ENCODE measurements at places on chromosomes 1 and 21.

DNA sequence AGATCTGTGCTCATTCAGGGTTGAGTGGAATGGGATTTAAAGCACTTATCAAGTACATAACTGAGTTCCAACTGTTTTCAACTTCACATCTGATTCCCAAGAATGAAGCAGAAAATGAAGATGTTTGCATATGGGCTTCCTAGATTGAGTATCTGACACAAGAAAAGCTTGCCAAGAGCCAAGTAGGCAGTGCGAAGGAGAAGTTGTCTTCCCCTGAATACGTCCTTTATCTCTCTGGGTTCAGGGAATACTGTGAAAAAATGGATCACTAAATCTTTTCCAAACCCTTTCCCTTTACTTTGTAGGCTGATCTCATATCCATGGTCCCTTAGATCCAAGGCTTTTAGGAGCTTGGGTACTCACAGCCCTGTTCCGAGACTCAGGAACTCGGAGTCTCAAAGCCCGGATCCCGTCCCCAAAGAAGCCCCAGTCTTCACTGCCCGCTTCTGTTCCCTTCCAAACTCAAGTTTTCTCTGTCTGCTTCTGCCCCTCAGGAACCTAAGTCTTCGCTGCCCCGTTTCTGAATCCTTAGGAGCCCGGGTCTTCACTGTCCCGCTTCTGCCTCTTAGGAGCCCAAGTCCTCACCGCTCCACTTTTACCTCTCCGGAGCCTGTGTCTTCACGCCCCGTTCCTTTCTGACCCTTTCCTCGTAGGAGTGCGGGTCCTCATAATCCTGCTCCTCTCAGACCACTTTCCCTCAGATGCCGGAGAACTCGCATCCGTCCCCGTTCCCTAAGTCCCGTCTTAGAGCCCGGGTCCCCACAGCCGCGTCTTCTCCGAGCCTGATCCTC, 616 bp downstream of the TAF12 start:
- peak; percentile 6 for DNase-seq

DNA sequence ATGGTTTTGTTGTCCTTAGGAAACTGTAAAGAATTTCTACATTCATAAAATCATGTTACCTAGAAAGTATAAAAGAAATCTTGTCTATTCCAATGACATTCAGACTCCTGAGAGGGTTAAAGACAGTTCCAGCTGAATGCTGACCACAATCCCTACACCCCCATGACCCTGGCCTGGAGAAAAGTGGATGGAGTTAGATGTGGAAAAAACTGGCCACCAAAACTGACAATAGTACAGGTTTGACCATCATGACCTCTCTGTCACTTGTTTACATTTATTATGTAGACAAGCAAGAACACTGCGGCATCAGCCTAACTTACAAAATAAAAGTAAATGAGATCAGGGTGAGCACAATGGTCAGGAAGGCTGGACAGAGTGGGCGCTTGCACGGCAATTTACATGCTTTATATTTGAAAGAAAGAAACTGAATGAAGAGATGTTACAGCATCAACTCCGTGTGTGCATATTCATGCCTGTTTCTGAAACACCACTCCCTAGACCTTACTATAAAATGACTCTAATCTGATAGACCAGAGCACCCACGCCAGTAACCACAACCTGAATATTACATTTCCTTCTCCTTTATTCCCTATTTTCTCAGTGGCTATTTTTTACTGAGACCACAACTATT, 116.0 kb downstream of the ESRRG start:
- DNase-seq = no peak

DNA sequence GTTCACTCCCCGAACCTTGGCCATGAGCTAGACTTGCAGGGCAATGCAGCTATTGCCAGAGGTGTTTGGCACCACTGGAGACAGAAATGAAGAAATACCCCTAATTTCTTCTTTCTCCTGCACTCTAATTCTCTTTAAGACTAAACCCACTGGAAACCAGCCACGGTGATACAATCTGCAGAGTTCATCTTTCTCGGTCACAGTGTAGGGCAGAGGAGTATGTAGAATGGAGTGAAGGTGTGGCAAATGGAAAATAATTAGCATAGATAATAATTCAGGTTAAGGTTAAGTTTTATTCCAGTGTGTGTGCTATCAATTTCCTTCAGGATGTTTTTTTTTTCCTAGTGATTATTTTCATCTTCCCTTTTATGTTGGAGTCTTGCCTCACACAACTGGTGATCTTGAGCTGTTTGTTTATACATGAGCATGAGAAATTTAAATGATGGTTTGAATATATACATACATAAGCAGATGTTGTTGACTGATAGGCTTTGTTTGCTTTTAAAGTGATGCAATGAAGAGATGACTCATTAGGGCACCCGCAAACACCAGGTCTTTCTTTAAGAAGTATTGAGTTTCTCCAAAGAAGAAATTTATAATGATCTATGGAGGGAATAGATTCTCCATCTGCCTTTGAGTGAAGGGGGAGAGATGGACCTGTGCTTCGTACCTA, 81.9 kb downstream of the SPATA17 start:
- no peak for DNase-seq

DNA sequence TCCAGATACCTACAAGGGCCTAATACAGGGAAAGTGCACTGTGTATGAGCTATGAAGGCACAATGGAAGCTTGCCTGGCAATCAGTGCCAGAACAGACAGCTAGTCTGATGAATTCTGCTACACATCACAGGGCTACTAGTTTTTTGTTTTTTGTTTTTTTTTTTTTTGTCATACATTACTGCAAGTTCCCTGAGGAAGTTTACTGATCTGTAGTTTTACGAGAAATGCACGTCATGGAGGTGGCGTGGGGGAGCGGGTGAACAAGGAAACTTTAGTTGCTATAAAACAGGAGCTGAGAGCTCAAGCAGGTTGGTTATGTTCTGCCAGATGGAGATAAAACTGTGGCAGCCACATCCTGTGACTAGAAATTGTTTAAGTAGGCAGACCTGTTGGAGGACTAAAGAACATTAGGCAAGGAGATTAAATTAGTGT, 17.7 kb downstream of the PTPRC start:
- peak; percentile 48 for DNase-seq

GRCh38 chr1:46522184-46522968, 29.1 kb downstream of the KNCN start:
- no peak for DNase-seq

- DNase-seq = no peak
Measured at GRCh38 chr1:107934578-107934977, 30.4 kb downstream of the VAV3 start.

DNA sequence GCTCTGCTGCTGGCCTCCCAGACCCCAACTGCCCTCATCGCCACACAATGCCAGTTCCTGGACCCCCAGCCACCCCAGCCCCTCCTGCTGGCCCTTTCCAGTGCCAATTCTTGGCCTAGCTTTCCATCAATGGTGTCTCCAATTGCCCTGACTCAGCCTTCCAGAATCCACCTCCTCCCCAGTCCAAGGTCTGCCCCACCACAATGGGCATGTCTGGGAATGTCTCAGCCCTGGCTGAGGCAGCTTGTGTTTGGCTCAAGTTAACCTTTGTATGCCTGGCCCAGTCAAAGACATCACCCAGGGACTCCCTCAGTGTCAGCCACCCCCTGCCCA, 16.4 kb downstream of the ALDH4A1 start:
- no peak for DNase-seq

DNA sequence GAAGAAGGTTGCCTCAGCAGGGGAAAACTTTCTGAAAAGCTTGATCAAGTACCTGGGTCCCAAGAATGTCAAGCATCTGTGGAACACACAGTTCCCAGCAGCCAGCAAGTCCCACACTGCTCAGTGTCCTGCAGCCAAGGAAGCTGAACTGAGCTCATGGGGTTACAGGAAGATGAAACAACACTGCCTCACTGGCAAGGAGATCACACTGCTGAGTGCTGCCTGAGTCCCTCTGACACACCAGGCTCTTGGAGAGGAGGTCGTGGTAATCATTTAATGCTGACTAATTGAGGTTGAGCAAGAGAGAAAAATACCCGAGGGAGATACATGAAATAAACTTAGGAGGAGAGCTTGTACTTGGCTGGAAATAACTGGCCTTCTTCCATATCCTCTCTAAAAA, 75.2 kb downstream of the MPZL1 start:
- no peak for DNase-seq

DNA sequence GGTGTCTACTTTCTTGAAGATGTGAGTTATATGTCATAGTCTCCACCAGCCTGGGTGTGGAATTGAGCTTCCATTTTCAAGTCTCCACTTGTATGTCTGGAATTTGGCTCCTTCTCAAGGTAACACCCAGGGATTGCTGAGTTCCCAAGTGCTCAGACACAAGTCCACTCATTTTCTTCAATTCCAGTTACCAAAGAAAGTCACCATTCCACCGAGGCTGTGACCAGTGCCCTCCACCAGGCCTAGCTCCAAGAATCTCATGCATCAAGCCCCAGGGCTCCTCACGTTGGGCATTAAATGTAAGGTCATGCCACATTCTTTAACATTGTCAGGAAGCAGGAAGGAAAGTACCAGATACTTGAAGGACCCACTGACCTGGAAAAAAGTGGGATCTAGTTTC, 2.4 kb upstream of the RAB4A start:
- no peak for DNase-seq

GRCh38 chr1:222892137-222892769, 77.4 kb downstream of the DISP1 start:
- no peak for DNase-seq

DNA sequence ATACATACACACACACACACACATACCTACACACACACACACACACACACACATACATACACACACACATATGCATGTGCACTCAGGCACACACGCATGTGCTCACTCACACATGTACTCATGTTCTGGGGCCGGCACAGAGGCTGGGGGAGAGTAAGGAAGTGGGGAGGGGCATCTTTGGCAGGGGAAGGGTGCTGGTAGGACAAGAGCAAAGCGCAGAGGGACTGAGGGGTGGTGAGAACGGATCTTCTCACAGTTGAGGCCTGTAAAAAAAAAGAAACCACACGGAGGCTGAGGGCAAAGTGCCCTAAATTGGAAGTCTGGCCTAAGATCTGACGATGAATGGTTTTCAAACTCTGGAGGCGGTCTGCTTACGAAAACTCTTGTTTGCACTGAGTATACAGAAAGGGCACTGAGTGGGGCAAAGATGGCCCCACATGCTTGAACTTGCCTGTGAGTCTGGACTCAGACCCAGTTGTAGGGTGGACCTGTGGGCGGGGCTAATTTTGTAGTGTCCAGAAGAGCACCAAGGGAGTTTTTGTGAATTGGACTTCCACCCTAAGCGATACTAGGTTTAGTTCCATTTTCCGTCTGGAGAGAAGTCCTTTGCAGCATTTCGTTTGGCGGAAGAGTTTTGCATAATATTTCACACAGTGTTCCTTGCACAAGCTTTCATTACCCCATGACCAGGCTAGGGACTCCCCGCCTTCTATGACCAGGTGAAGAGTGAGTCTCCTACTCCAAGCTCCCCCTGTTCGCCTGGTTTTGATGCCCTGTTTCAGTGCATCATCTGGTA, 79.3 kb upstream of the LYST start:
- no peak for DNase-seq

DNA sequence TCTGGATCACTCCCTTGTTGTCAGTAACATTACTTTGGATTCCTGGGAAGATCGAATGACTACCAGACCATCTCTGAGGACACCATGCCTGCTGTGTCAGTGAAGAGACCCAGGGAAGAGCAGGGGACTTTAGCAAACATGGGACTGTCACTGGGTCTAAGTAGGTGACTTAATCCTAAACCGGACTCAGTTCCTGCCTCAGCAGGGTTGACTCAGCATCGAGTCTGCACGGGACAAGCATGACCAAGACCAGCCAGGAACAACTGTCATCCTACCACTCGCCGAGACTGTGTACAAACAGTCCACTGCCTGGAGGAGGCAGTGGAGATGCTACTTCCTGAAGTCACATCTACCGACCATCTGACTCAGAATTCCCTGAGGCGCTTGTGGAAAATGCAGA, 53.2 kb upstream of the RAB4A start:
- no peak for DNase-seq

- DNase-seq = no peak
Measured at GRCh38 chr1:185438936-185439335, 121.9 kb upstream of the IVNS1ABP start.

GRCh38 chr1:31764312-31765040, at the start of gene ADGRB2:
Gene ADGRB2 (minus strand): TSS chr1:31764340. CDS start chr1:31757221, 7,119 bp downstream.
- no peak for DNase-seq

DNA sequence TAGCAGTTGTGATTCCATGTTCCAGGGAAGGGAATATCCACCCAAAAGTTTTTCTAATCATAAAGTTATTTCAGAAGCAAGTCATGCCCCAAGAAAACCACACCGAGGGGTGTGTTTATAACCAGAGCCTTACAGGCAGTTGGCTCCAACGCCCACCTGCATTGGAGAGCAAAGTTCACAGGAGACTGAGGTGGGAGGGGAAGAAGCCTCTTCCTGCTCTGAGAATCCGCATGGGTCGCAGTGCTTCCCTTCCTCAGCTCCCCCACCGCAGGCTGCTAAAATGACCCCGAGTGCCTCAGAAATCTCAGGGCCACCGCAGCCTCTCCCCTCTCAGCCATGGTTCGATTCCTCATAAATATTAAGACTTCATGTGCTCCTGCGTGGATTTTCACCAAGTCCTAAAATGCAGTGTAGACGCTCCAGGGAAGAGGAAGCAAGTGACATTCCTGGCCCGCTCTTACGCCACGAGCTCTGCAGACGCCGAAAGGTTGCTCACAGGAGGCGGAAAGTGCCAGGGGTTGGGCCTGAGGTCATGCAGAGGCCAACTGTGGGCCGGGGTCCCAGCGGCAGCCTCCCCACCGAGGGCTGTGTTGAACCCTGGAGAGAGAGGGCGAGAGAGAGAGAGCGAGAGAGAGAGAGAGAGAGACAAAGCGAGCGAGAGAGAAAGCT, 13.4 kb upstream of the SPSB1 start:
- no peak for DNase-seq

- DNase-seq = no peak
Measured at GRCh38 chr1:216907100-216907499, 183.9 kb upstream of the ESRRG start.

DNA sequence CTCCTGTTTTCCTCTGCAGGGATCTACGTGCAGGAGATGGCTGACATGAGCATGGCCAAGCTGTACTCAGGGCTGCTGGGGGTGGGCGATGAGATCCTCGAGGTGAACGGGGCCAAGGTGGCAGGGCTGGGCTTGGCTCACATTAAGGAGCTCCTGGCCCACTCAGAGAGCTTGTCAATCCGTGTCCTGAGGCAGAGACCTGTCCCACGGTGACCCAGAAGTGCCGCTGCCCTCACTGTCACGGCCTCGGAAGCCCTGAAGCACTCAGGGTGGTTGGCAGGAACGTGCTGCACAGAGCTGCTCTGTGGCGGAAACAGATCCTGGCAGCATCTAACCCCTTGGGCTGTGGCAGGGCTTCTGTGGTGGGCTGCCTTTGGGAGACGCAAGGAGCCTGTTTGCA, 37.6 kb downstream of the KIAA1614 start:
- no peak for DNase-seq
